ENCODE measurements at places on chromosomes 3 and 15.

DNA sequence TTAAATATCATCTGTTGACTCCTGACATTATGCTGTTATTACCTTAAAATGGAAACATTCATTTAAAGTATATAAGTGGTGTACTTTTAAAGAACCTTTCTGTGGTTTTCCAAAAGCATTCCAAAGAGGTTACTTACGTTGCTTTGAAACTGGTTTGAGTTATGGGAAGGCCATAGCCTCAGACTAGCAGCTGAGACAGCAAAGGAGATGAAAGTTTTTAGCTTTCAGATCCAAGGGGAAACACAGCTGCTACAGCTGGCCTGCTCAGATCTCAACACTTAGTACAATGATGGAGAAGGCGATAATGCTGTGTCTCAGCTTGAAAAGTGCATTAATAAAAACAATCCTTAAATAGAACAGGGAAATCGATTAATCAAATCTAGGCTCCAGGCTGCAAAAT lies 921.1 kb downstream of the ROBO1 start:
- DNase-seq, result no peak

- DNase-seq, result no peak
Observed at GRCh38 chr3:168025076-168025475, 70.6 kb downstream of the GOLIM4 start.

GRCh38 chr15:65819563-65819960 lies 27.5 kb upstream of the DENND4A start:
- no peak for DNase-seq

DNA sequence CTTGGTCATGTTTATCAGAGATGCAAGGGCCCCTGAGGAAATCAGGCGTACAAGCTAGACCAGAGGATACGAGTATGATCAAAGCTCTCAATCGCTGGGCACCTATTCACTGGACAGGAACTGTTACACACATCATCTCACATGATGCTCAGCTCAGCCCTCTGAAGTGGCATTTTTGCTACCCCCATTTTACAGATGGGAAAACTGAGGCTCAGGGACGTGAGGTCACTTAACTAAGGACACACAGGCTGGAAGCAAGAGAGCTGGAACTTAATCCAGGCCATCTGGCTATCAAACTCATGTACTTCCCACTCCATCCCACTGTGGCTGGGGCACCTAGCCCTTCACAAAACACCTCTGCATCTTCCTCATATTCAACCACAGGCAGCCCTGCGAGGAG lies 72.9 kb upstream of the SLC6A1 start:
- no peak for DNase-seq

DNA sequence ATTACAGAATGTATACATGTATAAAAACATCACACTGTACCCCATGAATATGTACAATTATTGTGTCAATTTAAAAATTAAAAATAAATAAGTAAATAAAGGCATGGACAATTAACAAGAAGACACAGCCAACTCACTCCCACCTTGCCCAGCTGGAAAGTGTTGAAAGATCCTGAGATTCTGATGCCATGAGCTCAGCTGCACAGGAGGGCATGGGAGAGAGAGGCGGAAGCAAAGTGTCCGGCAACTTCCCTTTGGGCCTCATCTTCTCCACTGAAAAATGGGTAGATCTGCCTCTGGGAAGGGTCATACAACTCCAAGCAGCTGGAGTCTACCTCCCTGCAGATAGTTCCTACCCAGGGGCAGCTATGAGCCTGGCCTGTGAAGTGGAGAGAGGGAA lies 277.3 kb downstream of the UACA start:
- no peak for DNase-seq

DNA sequence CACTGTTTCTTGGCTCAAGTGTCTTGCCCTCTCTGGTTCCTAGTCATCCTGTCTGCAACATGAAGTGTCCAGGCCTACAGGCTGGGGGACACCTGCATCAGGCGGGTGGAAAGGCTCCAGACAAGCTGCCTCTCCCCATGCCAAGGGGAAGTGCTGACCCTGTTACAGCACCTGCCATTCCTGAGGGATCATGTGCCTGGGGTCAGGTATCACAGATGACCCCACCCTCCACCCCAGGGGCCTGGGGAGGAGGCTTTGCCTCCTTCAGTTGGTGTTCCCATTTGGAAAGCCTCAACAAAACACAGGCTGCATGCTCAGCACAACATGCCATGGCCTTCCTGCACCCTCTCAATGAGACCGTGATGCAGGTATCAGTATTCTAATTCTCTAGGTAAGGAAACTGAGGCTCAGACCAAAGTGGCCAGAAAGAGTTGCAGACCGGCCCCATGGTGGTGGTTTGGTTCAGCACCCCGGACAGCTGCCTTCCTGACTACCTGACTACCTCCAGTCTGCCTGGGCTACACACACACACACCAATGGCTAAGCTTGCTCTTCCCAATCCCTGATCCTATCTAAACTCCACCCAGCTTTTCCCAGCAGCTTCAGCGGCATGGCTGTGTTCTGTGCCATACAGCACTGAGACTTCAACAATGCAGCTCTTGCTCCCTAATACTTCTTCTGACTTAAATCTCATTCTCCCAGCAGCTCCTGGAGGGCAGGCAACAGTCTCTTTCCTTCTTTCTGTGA lies 69.7 kb upstream of the LINGO1 start:
- DNase-seq, result no peak

GRCh38 chr3:122913539-122914100 lies 113.9 kb downstream of the SEMA5B start:
- no peak for DNase-seq

DNA sequence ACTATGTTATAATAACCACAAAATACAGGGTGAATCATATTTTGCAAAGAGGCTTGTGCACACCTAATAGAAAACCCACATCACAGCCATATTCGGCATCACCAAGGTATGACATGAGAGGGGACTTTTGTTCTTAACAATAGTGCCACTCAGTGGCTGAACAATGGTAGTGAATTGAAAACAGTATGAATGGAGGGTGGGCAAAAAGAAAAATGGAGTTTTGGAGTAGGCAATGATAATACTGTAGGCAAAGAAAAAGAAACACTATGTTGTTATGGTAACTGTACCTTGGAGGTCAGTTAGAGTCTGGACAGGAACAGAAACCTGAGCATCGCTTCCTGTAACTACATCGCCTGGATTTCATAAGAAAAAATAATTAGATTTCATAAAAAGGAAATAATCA lies 348.6 kb downstream of the PLCL2 start:
- no peak for DNase-seq

DNA sequence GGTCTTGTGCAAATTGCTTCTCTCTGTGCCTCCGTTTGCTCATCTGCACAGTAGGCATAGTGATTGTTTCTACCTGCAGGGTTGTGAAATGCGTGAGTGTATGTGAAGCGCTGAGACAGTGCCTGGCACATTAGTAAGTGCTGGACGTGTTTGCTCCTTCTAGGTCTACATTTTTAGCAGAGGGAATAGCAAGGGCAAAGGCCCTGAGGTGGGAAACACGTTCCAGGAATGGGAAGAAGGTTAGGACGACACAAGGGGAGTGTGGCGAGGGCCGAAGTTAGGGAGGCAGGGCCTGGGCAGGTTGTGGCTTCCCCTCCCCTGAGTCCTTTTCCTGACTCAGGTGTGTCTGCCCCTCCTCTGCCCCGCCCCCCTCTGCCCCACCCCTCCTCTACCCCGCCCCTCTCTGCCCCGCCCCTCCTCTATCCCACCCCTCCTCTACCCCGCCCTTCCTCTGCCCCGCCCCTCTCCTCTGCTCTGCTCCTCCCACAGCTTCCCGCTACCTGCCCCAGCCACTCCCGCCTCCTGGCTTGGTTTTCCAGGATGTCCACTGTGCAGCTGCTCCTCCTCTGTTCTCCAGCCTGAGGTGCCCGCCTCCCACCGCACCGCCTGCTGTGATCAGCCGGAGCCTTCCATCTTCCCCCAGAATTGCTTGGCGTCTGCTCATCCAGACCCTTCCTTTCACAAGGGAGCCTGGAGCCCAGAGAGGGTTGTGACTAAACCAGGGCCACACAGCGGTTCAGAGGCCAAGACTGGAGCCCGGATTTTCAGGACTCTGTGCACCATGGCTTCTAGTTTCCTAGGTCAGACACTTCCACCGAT lies 31.1 kb upstream of the SMAD6 start:
- no peak for DNase-seq

DNA sequence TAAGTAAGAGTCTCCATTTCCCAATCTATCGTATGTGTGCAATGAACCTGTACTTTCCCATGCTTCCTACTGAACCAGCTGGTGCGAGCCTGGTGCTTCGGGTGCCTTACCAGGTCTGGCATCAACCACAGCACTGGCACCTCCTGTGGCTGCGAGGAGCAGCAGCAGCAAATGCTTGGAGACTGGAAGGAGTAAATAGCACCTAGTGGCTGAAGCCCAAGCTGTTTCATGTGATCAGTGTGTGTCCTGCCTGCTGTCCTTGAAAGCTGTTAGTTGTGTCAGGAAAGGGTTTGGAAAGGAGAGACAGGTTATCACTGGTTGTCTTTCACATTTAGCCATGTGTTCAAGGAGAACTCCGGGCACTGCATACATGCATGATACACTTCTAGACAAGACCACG lies 31.8 kb downstream of the PCOLCE2 start:
- DNase-seq, result peak; percentile 54

DNA sequence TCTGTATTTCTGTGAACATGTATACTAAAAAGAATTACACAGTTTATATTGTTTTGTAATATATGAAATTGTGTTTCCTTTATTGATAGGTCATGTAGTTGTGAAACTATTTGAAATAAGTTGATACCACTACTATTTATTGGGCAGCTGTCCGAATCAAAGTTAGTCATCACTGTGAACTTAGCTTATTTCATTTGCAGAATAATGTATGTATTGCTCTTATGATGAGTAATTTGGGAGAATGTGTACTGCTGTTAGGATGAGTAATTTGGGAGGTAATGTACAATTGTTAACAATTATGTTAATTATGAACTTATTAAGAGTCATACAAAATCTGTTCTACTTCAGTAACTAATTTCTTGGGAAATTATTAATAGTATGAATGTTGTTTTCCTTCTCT lies 22.2 kb downstream of the FXR1 start:
- DNase-seq, result no peak

DNA sequence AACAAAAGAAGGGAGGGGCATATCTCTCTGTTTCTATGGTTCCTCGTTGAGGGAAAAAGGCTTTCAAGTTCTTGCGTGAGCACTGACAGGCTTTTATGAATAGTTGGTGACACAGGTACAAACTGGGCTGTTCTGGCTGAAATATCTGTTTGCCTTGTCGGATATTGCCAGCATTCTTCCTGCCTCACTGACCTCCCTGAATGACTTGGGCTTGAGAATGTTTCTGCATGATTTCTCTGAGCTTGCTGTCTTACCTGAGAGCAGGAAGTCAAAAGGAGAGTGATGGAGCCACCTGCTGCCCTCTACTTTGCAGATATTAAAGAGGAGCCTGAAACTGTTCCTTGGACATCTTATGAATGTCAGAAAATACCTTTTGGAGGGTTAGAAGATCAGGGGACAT lies 4.8 kb downstream of the GCNT3 start:
- DNase-seq, result no peak

GRCh38 chr3:129161860-129162271 lies 1.0 kb upstream of the ISY1 start:
- no peak for DNase-seq

GRCh38 chr3:71069797-71070196 lies 513.7 kb downstream of the FOXP1 start:
- peak; percentile 63 for DNase-seq

DNA sequence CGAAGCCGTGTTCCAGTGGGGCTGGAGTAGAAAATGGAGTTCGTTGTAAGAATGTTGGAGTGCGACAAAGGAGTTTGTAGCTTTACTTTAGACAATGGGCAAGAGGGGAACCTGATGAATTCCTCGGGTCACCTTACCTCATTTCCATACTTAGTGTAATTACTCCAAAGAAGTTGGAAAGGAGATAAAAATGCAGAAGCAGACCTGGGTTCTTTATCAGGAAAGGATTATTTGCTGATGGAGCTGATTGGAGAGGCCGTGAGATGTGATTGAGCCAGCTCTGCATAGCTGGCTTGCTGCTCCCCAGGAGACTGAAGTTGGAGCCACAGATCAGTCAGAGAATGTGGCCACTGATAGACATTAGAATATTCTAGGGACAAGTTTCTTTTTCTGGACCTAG lies 33.4 kb upstream of the TBL1XR1 start:
- no peak for DNase-seq

GRCh38 chr3:130543322-130543721 lies 26.3 kb downstream of the COL6A6 start:
- no peak for DNase-seq

- no peak for DNase-seq
Observed at GRCh38 chr15:61682891-61683735, 377.1 kb downstream of the VPS13C start.

DNA sequence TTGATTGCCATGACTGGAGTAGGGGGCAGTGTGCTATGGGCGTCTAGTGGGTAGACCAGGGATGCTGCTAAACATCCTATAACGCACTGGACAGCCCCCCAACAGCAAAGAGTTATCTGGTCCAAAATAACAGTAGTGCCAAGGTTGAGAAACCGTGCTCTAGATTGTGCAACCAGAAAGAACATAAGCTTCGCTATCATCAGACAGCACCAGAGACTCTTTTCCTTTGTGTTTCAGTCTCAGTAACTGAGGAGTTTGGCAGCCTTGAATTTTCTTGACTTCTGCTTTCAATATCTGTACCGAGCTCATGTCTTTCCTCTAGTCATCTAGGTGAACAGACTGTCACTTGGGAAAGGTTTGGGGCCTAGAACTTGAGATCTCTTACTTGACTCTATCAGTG lies 8.8 kb downstream of the ARID3B start:
- DNase-seq, result no peak

DNA sequence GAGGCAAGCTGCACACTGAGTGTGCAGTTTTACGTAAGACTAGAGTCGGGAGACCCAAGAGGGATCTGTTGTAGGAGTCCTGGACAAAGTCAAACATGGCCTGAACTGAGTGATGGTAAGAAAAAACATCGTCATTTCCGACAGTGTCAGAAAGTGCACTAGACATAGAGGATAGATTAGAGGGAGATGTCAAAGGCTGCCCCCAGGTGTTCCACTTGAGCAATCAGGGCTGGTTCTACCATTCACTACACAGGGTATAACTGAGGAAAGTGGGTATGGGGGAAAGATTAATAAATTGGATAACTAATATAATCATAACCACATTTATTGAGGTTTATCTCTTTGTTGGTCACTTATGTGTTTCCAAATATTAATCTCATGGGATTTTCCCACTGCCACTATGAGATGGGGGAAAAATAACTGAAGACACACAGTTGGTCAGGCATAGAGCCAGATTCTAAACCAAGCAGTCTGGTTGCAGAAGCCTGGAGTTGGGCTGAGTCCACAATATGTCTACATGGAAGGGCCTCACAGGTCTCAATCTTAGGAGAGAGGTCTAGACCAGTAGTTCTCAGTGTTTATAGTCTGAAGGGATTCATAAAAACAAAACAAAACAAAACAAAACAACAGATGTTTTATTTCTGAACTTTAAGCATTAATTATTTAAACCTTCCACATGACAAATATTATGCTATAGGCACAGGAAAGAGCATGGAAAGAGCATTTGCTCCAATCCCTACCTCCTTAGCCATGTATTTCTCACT lies 766.5 kb downstream of the NTRK3 start:
- no peak for DNase-seq

DNA sequence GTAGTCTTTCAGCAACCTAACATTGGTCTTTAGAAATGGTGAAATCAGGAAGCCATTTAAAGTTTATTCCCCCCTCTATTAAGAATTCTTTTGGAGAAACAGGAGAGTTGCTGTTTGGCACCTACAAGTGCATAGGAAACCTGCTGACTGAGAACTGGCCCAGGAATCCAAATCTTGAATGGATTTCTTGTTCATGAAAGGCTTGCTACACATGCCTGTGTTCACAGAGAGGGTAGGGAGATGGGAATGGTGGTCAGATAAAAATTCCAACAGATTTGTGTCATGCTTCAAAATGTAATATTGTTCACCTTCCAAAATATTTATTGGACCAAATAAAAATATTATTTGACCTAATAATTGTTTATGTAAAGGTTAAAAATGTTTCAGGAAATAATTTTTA lies 24.2 kb upstream of the ZPLD1 start:
- no peak for DNase-seq
